ENCODE measurements at places on chromosomes 11 and 22.

DNA sequence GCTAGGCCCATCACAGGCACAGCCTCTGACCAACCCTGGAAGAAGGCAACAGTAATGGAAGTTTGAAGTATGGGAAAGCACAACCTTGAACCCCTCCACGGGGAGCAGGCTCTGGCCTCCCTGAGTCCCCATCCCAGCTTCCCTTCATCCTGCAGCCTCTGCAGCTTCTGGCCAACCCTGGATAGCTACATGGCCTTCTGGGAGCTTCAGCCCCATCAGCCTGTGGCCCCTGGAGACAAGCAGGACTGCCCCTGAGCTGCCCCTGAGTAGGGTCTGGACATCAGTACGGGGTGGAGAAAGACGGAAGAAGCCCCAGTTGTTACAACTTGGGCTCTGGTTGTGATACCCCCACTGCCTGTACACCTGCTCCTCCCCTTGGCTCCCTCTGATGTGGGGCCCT is 113.8 kb upstream of the CD82 start:
- no peak for DNase-seq

DNA sequence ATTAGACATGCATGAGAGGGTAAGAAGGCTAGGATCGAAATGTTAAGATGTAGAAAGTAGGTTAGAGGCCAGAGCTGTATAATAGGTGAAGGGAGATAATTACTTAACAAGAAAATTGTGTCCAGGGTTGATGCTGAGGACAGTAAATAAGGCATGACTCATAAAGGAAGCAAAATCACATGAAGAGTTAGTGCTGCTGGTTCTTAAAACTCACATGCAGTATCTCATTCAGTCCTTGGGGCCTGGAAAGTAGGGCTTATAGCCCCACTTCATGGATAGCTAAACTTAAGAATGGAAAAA is 130.2 kb downstream of the NCAM1 start:
- DNase-seq = no peak

DNA sequence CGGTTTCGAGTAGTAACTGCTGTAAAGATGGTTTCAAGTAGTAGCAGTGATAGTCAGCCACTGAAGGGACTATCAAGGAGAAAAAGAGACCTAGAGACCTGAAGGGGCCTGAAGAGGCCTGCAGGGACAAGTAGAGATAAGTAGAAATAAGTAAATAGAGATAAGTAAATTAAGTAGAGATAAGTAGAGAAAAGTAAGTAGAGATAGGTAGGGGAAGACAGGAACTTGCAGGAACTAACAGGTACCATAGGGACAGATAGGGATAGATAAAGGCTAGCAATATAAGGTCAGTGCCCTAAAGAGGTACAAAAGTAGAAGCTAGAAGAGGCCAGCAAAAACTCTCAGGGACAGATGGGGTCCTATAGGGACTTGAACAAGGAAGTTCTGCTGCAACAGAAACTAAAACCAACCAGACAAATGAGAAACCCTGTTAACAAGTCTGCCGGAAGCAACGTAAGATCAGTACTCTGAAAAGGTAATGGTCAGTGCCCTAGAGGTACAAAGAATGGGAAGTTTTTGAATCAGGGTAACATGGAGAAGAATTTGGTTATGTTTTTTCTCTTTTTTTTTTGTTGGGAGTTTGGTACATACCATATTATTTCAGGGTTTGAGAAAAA is 9.6 kb upstream of the SC5D start:
- no peak for DNase-seq

- no peak for DNase-seq
Observed at GRCh38 chr11:93166862-93167261, 30.9 kb downstream of the SLC36A4 start.

DNA sequence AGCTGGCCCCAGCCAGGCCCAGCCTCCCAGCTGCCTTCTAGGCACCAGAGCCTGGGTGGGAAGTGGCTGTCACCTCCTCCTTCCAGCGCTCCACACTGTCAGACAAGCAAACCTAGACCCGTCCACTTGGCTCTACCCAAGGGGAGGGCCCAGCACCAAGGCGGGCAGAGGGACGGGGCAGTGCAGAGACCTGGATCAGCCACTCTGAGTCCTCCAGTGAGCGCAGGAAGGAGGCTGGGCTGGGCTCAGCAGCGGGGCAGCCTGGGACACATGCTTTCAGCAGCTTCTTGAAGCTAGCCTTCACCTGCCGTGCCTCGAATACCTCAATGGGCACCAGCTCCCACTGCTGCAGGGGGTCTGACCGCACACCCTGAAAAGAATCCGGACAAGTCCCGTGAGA is 18.8 kb downstream of the SBF1 start:
- DNase-seq = no peak

GRCh38 chr22:43846966-43847365 is 15.3 kb downstream of the SULT4A1 start:
- no peak for DNase-seq

DNA sequence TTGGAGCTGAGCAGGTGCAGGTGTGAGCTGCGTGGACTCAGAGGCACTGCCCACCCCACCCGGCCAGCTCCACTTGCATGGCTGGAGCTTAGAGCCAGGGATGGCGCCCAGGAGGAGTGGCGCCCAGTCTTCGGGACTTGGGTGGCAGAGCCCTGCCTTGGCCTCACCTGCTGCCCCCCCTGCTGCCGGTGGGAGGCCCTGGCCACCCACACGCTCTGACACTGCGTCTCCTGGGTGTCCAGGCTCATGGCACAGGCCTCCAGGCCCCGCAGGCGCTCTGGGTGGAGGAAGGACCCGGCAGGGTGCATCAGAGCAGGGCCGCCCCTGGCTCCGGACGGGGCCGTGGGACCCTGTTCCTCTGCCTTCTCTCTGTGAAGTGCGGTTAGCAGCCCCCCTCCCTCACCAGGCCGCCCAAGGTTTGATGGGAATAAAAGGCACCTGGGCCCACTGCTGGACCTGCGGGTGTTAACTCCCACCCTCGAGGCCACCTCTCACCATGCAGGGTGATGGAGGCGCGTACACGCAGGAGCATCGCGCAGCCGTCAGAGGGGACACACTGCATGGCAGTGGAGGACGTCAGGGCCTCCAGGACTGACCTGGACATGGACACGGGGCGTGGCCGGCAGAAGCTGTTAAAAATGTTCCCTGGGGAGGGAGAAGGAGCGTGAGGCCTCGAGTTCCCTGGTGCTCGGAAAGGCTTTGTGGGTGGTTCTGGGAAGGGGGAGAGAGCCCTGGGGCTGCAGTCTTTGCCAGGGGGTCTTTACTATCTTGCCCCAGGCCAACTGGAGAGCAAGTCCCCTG is 11.8 kb downstream of the IL17REL start:
- DNase-seq = no peak

- DNase-seq = no peak
Observed at GRCh38 chr11:45209891-45210699, 63.7 kb downstream of the PRDM11 start.

DNA sequence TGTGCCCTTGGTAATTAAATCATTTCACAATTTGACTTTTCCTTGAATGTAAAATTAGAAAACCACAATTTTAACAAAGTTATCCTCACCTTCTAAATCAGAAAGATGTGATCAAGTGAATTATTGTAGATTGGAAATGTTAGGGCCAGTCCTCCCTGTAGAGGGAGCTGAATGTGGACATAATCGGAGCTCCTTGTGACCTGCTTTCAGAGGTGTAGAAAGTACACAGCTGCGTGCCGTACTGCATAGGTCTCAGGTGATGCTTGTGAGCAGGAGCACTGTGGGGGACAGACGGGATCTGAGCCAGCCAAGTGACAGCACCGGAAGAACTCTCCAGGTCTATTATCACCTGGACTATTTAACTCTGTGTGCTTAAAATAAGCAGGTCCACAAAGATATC is 338.0 kb downstream of the AASDHPPT start:
- no peak for DNase-seq

Measured in type B pancreatic cell (in vitro differentiated cells).